ENCODE measurements at places on chromosomes 3 and 15.

DNA sequence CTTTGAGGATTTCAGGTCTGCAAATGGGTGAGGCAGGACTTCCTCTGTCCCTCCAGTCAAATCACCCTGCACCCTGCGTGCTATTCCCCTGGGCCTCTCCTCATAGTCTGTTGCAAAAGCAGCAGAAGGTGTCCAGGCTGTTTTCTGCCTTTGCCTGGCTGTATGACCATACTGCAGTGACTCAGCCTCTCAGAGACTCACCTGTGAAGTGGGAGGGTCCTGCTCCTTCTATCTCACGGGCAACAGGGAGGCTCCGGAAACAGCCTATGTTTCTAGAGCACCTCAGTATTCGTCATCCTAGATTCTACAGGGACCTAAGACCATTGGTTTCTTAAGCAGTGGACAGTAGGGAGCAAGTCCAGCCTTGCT is 216.4 kb downstream of the TLE3 start:
- peak; percentile 84 for DNase-seq

GRCh38 chr15:68224546-68225250 is 4.8 kb downstream of the CLN6 start:
- DNase-seq: peak; percentile 38

DNA sequence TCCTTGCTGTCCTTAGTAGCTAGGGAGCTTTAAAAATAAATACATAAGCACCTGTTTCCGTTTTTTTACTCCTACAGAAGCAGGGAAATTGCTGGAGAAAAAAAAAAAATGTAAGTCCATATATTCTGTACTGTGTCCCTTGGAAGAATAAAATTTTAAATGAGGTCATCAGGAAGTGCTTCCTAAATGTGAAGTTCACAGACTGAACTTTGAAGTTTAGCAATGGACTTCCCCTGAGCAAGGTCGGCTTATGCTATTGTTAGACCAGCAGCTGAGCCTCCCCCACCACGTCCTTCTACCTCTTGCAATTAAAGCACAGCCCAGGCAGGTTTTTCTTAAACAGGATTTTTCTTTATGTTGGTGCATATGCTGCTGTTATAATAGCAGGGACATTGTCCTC is 26.3 kb downstream of the LIPC start:
- DNase-seq: peak; percentile 62

- no peak for DNase-seq
Observed at GRCh38 chr3:194399166-194399565, at the start of gene GP5. TSS of gene GP5 (minus strand) at chr3:194399266. CDS start at chr3:194398282, 984 bp downstream.

- DNase-seq: no peak
Observed at GRCh38 chr15:39869858-39870515, 50.1 kb downstream of the GPR176 start.

DNA sequence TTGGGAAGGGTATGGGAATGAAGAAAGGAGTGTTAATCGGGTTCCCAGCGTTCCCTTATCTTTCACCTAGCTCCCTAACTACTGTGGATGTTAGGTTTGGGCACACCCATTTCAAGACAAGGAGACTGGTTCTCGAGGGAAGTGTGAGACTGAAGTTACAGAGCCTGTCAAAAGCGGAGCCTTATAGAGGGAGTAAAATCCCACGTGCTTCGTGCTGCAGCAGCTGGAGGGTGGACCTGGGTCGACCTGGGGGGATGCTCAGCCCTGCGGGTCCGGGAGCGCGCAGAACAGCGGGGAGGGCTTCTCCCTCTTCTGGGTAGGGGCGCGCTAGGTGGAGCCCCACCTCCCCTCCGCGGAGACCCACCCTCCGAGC is 314 bp upstream of the TMED3 start:
- no peak for DNase-seq

- DNase-seq: peak; percentile 76
Observed at GRCh38 chr15:73965758-73966113, 26.4 kb downstream of the STOML1 start.
